ENCODE measurements at places on chromosomes 11 and 22.

GRCh38 chr11:109898592-109898991 is 194.6 kb upstream of the ZC3H12C start:
- DNase-seq: no peak

DNA sequence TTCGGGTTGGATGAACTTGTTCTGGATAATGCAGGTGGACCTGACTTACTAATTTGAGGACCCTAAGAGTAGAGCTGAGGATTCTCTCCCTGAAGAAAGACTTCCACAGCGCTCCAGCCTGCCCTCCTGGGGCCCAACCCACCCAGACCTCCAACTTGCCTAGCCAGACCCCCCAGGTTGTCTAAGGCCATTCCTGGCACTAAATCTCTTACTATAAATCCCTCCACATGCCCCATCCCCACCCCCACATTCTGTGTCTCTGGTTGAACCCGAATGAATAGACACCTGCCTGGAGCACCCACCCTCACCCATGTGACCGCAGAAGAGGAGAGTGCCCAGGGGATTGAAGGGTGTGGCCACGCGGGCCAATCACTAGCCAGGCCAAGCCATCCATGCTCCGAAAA is 1480.0 kb downstream of the TBC1D22A start:
- no peak for DNase-seq

DNA sequence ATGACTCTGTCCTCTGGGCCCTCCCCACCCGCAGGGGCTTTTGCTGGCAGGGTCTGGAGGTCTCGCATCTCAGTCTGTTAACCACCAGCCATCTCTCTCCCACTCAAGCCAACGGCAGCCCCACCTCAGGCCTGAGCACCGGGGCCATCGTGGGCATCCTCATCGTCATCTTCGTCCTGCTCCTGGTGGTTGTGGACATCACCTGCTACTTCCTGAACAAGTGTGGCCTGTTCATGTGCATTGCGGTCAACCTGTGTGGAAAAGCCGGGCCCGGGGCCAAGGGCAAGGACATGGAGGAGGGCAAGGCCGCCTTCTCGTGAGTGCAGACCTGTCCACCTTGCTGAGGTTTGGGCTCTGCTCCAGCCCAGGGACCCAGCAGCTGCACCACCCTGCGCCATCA is 44.3 kb upstream of the TTC12 start:
- no peak for DNase-seq

DNA sequence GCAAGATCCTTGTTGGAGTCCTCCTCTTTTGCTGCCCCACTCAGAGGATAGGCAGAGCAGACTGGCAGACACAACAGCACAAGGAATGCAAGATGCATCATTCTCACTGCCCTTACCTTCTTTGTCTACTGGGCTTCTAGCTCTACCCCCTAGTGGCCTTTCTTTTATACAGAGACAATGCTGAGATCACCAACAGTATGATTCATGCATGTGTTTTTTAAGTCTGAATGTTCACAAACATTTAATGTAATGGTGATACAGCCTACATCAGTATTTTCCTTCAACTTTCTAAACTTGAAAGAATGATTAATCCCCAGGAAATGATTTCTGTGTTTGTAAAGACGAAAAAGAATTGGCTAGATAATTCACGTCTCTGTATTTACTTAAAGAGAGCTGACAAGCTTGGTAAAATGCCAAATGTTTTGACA is at the start of gene MMP10:
Gene MMP10, minus strand, starts transcription at position 138 of the 428 bp plus-strand sequence. Its CDS starts 37 bp downstream, at position 101.
- no peak for DNase-seq

DNA sequence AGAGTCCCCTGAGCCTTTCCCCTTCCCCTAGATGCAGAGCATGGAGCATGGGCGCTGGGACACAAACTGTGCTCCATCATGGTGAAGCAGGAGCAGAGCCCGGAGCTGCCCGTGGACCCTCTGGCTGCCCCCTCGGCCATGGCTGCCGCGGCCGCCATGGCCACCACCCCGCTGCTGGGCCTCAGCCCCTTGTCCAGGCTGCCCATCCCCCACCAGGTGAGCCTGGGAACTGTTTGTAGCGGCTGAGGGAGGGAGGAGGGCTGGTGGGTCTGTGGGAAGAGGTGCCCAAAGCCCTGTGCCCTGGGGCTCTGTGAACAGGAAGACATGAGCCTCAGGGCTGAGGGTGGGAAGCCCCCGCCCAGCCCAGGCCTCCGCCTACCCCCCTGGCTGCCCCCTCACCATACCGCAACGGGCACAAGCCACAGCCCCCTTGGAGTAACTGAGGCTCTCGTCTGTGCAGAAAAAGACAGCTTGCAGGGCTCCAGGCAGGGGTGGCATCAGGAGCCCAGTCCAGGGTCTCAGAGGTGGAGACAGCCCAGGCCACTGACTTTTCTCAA is 30.4 kb downstream of the CREB3L1 start:
- DNase-seq: no peak

GRCh38 chr11:61174273-61174672 is 13.0 kb upstream of the VPS37C start:
- no peak for DNase-seq

DNA sequence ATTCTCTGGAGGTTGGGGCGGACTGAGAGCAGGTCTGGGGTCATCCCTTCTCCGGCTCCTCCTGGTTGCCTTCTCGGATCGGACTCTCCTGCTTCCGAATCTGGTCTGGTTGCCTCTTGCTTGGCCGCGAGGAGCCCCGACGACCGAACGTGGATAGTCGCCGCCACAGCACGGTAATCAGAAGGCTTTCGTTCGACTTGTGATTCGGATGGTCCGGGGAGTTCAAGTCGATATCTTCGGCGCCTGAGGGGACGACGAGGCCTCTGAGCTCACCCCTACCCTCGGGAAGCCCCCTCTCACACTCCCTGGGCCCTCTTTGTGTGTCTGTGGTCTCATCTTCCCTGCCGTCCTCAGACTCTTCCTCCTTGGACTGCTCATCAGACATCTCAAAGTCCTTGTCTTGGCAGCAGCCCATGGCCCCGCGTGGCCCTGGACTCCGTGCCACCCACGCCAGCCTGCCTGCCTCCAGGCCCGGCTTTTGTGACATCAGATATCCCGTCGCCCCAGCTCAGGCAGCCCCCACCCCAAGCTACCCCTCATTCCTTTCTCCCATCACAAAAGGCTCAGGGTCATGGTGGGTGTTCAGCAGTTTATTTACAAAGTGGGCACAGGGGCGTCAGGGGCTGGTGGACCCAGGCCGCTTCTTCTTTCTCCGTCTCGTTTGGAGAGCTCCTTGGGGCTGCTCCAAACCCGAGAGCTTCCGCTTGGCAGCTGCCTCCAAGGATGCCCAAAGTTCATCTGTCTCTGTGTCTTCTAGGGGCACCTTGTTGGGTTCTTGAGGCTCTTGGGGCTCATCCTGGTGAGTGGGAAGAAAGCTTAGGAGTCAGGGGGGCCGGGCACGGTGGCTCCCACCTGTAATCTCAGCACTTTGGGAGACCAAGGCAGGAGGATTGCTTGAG is at the start of gene TEX54:
Gene TEX54, minus strand, starts transcription at position 506 of the 899 bp plus-strand sequence.
- no peak for DNase-seq

- DNase-seq: no peak
Measured at GRCh38 chr11:67345920-67346819, 7.2 kb downstream of the POLD4 start.

- no peak for DNase-seq
Measured at GRCh38 chr11:1333091-1333772, 23.8 kb upstream of the TOLLIP start.

DNA sequence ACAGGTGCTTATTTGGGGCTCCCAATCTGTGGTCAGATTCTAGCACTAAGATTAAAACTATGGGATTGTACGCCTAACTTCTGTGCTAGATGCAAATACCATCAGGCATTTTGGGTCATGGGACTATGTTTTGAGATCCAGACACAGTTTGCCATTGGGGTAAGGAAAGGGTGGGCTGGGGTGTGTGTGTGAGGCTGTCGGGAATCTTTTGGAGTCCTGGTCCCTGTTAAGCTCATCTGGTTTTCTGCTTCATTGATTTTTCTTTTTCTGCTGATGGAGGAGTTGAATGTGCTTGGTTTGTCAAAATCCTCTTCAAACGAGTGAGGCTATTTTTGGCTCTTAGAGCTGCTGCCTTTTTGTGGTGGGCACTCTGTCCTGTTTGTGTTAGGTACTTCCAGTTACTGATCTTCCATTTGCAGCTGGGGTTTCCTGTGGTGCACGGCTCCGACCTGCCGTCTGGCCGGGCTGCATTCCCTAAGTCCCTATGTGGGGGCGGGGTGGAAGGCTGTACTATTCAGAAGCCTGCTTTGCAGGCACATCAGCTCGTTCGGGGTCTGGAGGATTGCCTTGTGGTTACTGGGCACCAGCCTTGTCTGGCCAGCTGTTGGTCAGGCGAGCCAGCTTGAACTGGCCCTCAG is 2.9 kb downstream of the BCR start:
- no peak for DNase-seq

GRCh38 chr11:134530636-134531326 is 118.7 kb upstream of the B3GAT1 start:
- no peak for DNase-seq

- no peak for DNase-seq
Measured at GRCh38 chr22:17808693-17809403, 34.6 kb upstream of the BID start.

DNA sequence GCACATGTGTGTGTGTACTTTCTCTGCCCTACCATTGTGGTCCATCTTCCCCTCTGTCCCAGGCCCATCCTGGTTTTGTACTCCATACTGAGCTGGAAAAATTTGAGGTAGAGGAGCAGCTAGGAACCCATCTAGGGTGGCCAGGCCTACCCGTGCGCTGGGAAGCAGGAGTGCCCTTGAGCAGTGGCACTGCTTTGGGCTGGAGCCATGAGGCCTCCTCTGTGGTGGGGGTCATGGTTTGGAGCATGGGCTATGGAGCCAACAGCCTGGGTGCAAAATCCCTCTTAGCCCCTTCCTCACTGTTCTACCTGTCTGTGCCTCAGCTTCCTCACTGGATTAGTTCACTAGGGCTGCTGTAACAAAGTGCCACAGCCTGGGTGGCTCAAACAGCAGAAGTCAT is 21.9 kb upstream of the ALG8 start:
- no peak for DNase-seq

GRCh38 chr22:45992737-45993136 is 15.8 kb upstream of the WNT7B start:
- no peak for DNase-seq

DNA sequence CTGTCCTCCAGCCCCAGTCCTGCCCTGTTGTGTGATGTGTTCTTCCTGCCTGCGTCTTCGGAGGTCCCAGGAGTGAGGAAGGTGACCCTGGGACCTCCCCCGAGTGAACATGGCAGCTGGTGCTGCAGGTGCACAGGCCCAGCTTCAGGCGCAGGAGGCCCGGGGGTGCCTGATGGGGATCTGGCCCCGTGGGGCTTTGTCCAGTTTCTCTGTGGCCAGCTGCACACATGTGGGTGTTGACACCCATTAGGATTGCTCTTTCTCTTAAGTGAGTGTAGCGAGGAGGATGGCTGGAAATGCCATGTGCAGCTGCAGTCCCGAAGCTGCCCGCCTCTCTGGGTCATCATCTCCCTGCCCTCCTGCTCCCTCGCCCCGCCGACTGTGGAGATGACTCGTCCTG is 1279.7 kb downstream of the BRD1 start:
- no peak for DNase-seq

DNA sequence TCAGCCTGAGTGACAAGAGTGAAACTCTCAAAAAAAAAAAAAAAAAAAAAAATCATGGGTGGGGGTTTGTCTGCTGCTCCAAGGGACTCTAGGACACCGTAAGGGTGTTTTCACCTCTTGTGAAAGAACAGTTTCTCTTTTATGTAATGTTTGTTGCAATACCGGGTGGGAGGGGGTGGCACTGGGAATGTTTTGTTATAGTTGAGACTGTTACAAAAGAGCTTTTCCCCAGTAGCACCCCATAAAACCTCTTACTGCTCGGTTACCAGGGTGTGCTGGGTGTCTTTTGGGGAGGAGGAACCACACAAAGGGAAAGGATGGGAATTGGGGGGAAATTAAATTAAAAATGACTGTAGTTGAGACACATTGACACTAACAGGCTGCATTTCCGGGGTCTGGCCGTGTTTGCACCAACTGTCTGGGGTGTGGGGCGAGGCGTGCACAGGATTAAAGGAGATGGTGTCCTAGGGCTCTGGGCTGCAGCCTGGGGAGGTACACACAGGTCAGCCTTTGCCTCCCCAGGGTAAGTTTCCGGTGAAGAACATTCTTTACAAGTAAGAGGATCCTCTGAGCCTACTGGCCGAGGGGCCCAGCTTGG is 1.6 kb downstream of the NFAM1 start:
- DNase-seq: no peak

GRCh38 chr22:48338793-48339705 is 1488.6 kb downstream of the BRD1 start:
- no peak for DNase-seq

GRCh38 chr11:57639321-57640067 is 10.2 kb downstream of the YPEL4 start:
- no peak for DNase-seq

DNA sequence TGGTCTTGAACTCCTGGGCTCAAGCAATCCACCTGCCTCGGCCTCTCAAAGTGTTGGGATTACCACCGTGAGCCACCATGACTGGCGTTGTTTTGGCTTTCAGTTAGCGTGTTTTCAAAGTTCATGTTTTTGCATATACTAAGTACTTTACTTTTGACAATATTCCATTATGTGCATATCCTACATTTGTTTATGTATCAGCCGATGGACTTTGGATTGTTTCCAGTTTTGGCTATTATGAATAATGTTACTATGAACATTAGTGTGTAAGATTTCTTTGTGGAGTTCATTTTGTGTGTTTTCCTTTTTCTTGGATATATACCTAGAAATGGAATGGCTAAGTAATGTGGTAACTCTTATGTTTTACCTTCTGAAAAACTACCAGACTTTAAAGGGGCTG is 9.9 kb downstream of the CSTF3 start:
- no peak for DNase-seq

- no peak for DNase-seq
Measured at GRCh38 chr11:78166855-78167469, 21.5 kb downstream of the KCTD21 start.

GRCh38 chr11:8239536-8240228 is 24.0 kb downstream of the LMO1 start:
- DNase-seq: no peak

DNA sequence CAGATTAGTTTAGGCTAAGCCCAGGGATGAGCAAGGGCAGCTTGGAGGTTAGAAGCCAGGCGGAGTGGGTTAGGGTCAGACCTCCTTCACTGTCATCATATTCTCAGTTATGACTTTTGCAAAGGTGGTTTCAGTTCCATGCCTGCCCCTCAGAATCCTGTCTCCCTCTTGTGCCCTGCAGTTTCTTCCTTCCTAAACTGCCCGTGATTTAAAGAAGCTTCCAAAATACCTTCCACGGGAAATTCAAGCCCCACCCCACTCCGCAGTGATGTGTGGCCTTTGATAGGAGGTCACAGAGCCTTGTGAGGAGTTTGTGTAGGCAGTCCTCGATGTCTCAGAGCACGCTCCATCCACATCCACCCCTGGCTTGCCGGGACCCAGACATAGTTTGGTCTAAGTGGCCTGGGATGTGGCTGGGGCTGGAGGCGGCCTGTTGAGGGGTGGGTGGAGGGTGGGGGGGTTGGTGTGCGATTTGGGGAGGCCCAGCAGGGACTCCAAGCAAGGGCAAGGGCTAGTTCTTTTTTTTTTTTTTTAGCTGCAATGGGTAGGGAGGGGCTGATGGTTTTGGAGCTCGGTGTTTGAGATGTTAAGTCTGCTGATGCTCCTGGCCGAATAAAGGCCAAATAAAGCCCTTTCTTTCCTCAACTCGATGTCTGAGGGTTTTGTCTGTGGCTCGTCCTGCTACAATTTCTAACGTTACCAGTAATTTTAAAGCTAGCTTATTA is 1.6 kb upstream of the IFITM1 start:
- no peak for DNase-seq

- no peak for DNase-seq
Measured at GRCh38 chr11:17267576-17267975, 9.0 kb upstream of the NUCB2 start.

GRCh38 chr11:128575961-128576350 is 11.4 kb downstream of the ETS1 start:
- DNase-seq: no peak

GRCh38 chr11:113507341-113507740 is 32.1 kb upstream of the DRD2 start:
- no peak for DNase-seq

All from T1000 (cell line).